Suprapubic skin (tissue), 4 donors: ENCODE measurements at places on chromosomes 6 and 20. TPM values are rescaled to one million over a fixed set of nuclear protein-coding genes. Genes with fewer than 3 reads are reported as not detected.
A peak's percentile ranks its signal among the peaks of the same experiment; 100 is the strongest.

DNA sequence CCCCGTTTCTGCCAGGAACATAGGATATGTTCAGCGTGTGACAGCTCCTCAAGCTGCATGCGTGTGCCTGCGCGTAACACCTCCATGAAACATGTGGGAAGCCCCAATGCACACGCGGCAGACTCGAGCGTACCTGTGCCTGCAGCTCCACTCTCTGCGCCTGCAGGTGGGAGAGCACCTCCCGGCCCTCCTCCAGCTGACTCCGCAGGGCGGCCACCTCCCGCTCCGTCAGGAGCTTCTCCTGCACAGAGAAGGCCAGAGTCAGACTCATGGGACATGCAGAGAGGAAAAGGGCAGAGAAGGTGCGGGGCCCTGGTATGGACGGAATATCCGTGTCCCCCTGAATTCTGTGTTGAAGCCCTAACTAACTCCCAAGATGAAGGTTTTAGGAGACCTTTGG is 22.4 kb downstream of the BFSP1 start:
- H3K27ac ChIP-seq, result no peak overlapping the region
- H3K36me3 ChIP-seq, result no peaks in the 10 kb centered on the region
- H3K4me3 ChIP-seq, result no peak overlapping the region
- peaks cover 17% of the 10 kb centered on the region for H3K4me1 ChIP-seq

DNA sequence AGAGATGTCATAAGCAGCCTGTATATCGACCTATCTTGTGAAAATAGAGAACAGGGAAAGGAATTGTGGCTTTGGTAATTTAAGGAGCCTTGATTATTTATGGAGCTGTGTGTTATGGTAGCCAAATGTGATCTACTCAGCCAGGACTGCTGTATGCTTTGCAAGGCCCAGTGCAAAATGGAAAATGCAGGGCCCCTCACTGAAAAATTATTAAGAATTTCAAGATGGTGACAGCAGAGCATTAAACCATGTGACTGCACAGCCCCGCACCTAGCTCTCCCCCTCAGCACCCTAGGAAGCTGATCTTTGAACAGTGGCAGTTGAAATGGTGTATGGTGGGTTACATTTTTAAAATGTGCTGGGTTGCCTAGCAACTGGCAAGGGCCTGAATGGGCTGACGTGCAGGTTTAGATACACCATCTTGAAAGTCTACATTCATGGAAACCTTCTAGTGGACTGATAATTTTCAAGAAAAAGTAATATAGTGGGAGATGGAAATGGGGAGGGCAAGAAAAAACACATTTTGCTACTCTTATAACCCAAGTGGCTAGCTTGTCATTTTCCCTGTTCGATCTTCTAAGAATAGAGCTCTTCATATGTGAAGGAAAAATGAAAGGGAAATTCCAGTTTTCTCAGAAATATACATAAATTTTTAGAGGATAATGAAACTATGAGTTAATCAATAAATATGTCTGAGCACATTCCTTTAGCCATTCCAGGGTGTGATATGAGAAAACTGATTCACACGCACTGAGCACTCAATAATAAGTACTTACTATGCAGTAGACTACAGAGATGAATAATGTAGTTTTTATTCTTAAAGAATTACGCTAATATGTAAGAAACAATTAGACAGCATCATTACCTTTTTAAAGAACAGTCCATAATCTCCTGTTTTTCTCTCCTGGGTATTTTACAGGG is 208.0 kb downstream of the ARHGAP18 start:
- peaks cover 49% of the 10 kb centered on the region for H3K4me1 ChIP-seq
- DNase-seq, result no peak
- H3K36me3 ChIP-seq, result peaks cover 5% of the 10 kb centered on the region
- no peaks in the 10 kb centered on the region for H3K27me3 ChIP-seq
- H3K4me3 ChIP-seq, result no peak overlapping the region
- H3K27ac ChIP-seq, result peak overlapping the region; percentile 78

SDHAF4 gene
- 3.8 TPM for total RNA-seq

HIVEP1 gene
- 37.9 TPM for total RNA-seq

GRCh38 chr6:78670802-78671201 is 196.5 kb upstream of the IRAK1BP1 start:
- no peak overlapping the region for H3K4me3 ChIP-seq
- no peak for DNase-seq
- H3K27ac ChIP-seq, result no peak overlapping the region
- no peaks in the 10 kb centered on the region for H3K4me1 ChIP-seq
- H3K36me3 ChIP-seq, result no peaks in the 10 kb centered on the region

GRCh38 chr20:48393737-48394314 is 434.0 kb downstream of the PREX1 start:
- no peak overlapping the region for H3K4me3 ChIP-seq
- H3K27me3 ChIP-seq, result peaks cover 35% of the 10 kb centered on the region
- H3K36me3 ChIP-seq, result no peaks in the 10 kb centered on the region
- no peaks in the 10 kb centered on the region for H3K4me1 ChIP-seq
- no peak for DNase-seq

GRCh38 chr20:39849664-39850063 is 839.4 kb downstream of the MAFB start:
- H3K36me3 ChIP-seq, result no peaks in the 10 kb centered on the region
- peak overlapping the region; percentile 17 for H3K27ac ChIP-seq
- no peak overlapping the region for H3K4me3 ChIP-seq
- H3K27me3 ChIP-seq, result no peaks in the 10 kb centered on the region
- H3K4me1 ChIP-seq, result peaks cover 26% of the 10 kb centered on the region

DNA sequence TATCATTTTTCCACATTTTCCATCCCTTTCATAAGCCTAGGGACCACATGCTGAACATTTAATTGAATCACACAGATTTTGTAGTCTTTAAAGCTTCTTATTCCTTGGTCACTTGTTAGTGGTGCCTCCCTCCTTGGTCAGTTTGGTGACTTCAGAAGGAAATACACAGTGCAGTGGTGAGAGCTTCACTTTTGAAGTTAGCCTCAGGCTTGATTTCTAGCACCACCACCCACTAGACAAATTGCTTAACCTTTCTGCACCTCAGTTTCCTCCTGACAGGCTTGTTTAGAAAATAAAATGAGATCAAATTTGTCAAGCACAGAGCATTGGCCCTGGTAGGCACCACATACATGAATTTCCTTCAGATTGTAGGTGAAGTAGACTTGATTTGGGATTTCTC is 91.7 kb downstream of the FOXO3 start:
- H3K4me1 ChIP-seq, result peaks cover 76% of the 10 kb centered on the region
- no peak for DNase-seq
- H3K4me3 ChIP-seq, result no peak overlapping the region

RNF144B gene
- 27.8 TPM for total RNA-seq

GRCh38 chr20:62346398-62347150 is 20.5 kb downstream of the LAMA5 start:
- H3K27ac ChIP-seq, result no peak overlapping the region
- H3K4me1 ChIP-seq, result peaks cover 19% of the 10 kb centered on the region
- no peaks in the 10 kb centered on the region for H3K27me3 ChIP-seq

VEGFA gene
- 36.4 TPM for total RNA-seq

- no peaks in the 10 kb centered on the region for H3K27me3 ChIP-seq
- no peak overlapping the region for H3K27ac ChIP-seq
- no peaks in the 10 kb centered on the region for H3K4me1 ChIP-seq
- H3K36me3 ChIP-seq, result no peaks in the 10 kb centered on the region
- DNase-seq, result no peak
Measured at GRCh38 chr6:45780523-45780922, 235.1 kb downstream of the CLIC5 start.

DNA sequence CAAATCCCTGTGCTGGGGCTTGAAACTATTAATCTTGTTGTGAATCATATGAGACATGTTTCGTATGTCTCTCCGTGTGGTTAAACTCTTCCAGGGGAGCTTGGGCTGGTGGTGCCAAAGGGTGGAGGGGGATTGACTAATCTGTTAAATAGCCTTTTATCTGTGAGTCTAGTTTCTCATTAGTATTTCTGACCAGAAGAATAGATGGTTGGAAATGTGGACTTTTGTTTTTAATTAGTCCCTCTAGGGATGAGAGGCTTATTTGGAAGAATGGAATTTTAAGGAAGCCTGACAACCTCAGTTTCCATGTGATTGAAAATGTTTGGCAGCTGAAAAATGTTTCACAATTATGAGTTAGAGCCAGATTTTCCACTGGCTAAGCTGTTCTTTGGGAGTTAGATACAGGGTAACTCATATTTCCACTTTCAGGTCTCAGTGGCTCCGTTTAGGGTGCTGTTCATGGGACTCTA is 117.3 kb downstream of the BCKDHB start:
- peak; percentile 73 for DNase-seq
- peaks cover 5% of the 10 kb centered on the region for H3K4me1 ChIP-seq
- H3K4me3 ChIP-seq, result no peak overlapping the region
- no peaks in the 10 kb centered on the region for H3K27me3 ChIP-seq

DNA sequence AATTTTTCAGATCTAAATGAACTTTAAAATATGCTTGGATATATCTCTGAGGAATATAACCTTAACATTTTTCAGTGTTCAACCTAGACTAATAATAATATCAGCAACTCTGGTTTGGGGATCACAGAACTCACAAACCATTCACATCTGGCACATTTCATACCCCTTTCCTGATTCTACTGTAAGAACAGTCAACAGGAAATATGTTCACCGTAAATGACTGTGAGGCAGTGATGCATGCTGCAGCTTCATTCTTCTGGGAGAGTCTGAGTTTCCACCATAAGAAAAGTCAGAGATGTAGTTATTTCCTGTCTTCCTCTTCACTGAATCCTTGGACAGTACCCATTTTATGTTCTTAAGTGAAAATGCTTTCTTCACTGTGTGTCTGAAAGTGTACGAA is 134.2 kb upstream of the IFNGR1 start:
- DNase-seq, result no peak
- H3K4me1 ChIP-seq, result no peaks in the 10 kb centered on the region
- no peak overlapping the region for H3K27ac ChIP-seq
- no peaks in the 10 kb centered on the region for H3K36me3 ChIP-seq
- no peaks in the 10 kb centered on the region for H3K27me3 ChIP-seq

DNA sequence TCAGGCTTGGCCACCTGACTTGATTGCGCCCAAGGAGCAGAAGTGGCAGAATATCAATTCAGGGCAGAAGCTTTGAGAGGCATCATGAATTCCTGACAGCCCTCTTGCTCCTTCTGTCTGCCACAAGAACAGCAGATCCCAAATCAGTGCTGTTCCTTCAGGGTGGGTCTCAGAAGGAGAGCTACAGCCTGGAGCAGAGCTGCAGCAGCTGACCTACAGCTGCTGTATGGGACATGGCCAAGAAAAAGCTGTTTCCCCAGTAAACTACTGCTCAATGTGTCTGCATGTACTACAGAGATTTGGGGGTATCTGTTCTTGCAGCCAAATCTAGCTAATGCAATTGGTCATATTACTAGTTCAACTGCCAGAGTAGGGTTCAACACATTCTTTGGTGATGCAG is 69.0 kb downstream of the SLC22A3 start:
- no peak overlapping the region for H3K4me3 ChIP-seq
- no peaks in the 10 kb centered on the region for H3K4me1 ChIP-seq
- DNase-seq, result no peak
- H3K27me3 ChIP-seq, result no peaks in the 10 kb centered on the region
- H3K36me3 ChIP-seq, result no peaks in the 10 kb centered on the region
- H3K27ac ChIP-seq, result no peak overlapping the region

GJA10 gene
- total RNA-seq, result not detected

GRCh38 chr6:36853325-36853724 is 14.1 kb upstream of the CPNE5 start:
- H3K4me1 ChIP-seq, result peaks cover 40% of the 10 kb centered on the region
- H3K27me3 ChIP-seq, result no peaks in the 10 kb centered on the region
- H3K36me3 ChIP-seq, result peaks cover 7% of the 10 kb centered on the region
- H3K27ac ChIP-seq, result no peak overlapping the region
- peak; percentile 60 for DNase-seq
- H3K4me3 ChIP-seq, result no peak overlapping the region

RRAGD gene
- 24.3 TPM for total RNA-seq

GGTLC1 gene
- not detected for total RNA-seq

- no peaks in the 10 kb centered on the region for H3K27me3 ChIP-seq
- no peak for DNase-seq
- H3K4me3 ChIP-seq, result no peak overlapping the region
- no peak overlapping the region for H3K27ac ChIP-seq
- H3K36me3 ChIP-seq, result no peaks in the 10 kb centered on the region
Measured at GRCh38 chr6:69027861-69028260, 392.8 kb downstream of the ADGRB3 start.

DNA sequence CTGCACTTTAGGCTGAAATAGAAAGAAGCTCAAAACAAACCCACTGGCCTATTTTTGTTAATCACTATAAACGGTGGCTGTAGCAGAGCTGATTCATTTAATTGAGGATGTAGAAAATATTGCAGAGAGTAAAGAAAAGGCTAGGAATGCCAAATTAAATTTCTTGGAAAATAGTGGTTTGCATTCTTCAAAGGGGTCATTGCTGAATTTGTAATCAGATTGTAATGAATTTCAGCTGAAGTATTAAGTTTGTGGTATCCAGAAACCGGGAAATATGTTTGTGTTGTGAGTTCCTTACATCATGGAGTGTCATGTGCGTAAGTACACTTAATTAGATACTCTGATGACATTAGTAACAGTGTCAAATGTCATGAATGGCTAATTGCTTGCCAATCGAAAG is 203.0 kb downstream of the SAMD5 start:
- H3K4me1 ChIP-seq, result no peaks in the 10 kb centered on the region
- no peak for DNase-seq
- H3K36me3 ChIP-seq, result no peaks in the 10 kb centered on the region

DNA sequence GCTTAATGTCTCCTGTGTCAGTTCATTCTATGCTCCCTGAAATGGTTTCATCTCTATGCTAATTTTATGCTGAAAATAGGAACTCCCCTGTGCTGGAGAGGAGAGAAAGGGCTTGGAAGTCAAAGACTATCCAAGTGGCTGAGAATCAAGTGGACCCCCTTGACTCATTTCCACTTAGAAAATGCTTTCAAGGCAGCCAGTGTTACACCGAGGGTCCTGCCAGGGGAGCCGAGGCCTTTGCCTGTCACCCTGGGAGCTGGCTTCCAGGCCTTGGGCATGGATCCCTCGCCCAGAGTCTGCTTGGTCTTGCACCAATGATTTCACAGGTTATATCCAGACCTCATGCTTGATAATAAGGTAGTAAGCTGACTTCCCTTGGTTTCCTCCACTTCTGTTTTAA is 342.6 kb downstream of the NRN1 start:
- H3K27me3 ChIP-seq, result no peaks in the 10 kb centered on the region
- DNase-seq, result no peak
- H3K27ac ChIP-seq, result no peak overlapping the region

DNA sequence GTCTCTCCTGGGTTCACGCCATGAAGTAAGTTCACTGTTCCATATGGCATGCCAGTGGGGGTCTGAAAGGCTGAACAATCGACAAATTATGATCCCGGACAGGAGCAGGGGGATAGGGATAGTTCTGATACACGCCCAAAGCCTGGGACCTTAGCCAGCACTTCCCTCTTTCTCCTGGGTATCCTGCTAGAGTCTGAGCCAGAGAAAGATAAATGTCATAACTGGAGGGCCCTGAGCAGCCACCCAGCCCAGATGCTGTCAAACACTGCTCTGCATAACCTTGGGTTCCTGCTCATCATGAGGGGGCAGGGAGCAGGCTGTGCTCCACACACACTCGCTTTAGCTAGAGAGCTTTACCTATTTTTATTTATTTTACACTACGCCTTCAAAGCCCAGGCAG is 12.3 kb downstream of the EDEM2 start:
- DNase-seq, result no peak
- no peak overlapping the region for H3K4me3 ChIP-seq
- no peaks in the 10 kb centered on the region for H3K27me3 ChIP-seq
- H3K36me3 ChIP-seq, result peaks cover 90% of the 10 kb centered on the region

PTCRA gene
- total RNA-seq, result not detected
